ENCODE measurements at places on chromosomes 1 and 21.

DNA sequence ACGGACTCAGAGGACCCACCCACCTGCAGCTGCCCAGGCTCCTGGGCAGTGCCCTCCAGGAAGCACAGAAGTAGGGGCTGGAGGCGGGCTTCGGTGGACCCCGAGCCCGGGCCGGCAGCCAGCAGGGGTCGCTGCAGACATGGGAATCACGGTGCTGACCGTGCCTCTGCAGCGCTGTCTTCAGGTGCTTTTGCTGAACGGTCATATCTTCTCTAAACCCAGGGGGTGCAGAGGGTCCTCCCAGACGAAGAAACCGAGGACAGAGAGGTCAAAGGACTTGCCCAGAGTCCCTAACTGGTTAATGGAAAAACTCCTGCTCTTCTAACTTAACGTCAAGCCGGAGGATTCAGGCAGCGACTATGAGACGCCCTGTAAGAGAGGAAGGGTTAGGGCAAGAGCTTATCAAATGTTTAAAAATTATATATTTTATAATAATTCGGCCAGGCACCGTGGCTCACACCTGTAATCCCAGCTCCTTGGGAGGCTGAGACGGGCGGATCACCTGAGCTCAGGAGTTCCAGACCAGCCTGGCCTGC is 21.5 kb upstream of the LEFTY2 start:
- DNase-seq: no peak

DNA sequence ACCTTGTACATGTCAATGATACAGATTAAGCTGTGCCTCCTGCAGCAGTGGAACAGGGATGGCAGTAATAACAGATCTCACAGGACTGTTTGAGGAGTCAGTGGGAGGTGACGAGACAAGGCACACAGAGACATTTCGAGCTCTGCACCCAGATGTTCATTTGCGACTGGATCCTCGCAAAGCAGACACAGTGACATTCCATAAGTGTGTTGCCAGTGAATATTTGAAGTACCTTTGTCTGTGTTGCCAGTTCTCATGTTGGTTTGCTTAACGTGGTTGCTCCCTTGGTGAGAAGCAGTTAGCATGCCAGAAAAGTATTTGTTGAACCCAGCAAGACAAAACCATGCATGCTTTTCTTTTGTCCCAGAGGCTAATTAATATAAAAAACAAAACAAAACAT is 67.0 kb downstream of the NID1 start:
- no peak for DNase-seq

DNA sequence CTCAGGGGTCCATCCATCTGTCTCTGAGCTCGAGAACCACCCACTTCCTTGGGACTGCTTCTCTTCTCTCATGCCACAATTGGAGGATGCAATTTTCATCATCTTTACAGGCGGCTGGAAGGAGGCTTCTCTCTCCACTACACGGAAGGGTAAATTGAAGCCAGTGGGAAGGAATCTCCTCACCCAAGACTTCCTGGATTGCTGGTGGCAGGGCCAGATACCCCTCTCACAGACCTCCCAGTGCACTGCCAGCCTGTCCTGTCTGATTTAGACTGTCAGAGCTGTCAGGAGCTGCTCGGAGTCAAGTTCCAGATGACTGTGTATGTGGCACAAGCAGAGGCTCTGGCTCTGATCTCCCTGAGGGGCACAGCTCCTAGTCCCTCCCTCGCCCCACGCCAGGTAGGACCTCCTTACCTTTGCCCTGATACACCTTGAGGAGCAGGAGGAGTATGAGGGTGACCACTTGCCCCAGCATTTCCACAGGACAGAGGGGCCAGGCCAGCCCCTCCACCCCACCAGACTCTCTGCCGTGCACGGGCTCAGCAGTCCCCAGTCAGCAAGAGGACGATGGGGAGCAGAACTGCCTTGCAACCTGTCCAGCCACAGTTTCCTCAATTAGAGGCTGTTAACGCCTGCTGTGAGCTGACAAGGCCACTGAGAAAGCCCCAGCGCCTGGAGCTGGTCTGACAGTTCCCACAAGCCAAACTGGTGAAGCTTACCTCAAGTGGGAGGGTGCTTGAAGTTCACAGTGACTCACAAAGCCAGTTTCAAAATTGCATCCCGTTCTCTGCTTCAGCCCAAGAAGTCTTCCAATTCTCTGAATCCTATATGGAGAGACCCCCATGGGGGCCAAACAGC is at the start of gene CD244:
Gene CD244 (minus strand): TSS at position 685 of the 858 bp plus-strand sequence. CDS start 210 bp downstream, at position 475.
- DNase-seq: no peak

DNA sequence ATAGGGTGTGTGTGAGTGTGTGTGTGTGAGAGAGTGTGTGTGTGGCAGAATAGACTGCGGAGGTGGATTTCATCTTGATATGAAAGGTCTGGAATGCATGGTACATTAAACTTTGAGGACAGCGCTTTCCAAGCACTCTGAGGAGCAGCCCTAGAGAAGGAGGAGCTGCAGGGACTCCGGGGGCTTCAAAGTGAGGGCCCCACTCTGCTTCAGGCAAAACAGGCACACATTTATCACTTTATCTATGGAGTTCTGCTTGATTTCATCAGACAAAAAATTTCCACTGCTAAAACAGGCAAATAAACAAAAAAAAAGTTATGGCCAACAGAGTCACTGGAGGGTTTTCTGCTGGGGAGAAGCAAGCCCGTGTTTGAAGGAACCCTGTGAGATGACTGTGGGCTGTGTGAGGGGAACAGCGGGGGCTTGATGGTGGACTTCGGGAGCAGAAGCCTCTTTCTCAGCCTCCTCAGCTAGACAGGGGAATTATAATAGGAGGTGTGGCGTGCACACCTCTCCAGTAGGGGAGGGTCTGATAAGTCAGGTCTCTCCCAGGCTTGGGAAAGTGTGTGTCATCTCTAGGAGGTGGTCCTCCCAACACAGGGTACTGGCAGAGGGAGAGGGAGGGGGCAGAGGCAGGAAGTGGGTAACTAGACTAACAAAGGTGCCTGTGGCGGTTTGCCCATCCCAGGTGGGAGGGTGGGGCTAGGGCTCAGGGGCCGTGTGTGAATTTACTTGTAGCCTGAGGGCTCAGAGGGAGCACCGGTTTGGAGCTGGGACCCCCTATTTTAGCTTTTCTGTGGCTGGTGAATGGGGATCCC is 18.3 kb upstream of the HDAC1 start:
- DNase-seq: no peak

GRCh38 chr1:85421179-85421578 is 43.8 kb downstream of the DDAH1 start:
- no peak for DNase-seq

DNA sequence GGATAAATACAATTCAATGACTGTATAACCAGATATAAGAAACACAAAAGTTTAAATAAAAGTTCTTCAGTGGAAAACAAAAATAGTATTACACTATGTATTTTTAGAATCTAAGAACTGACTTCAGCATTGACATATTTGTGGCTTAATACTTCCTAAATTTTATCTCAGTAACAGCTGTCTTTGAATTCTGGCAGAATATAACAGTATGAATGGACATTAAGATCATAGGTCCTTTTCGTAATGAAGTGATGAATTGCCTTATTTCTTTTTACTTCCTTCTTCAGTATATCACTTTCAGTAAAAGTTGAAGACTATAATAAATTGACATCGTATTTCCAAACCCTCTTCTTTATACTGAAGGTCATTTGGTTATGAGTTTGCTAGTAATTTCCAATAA is 1030.0 kb downstream of the MRPL39 start:
- DNase-seq: no peak

GRCh38 chr1:108865316-108865910 is 8.5 kb upstream of the AKNAD1 start:
- no peak for DNase-seq

DNA sequence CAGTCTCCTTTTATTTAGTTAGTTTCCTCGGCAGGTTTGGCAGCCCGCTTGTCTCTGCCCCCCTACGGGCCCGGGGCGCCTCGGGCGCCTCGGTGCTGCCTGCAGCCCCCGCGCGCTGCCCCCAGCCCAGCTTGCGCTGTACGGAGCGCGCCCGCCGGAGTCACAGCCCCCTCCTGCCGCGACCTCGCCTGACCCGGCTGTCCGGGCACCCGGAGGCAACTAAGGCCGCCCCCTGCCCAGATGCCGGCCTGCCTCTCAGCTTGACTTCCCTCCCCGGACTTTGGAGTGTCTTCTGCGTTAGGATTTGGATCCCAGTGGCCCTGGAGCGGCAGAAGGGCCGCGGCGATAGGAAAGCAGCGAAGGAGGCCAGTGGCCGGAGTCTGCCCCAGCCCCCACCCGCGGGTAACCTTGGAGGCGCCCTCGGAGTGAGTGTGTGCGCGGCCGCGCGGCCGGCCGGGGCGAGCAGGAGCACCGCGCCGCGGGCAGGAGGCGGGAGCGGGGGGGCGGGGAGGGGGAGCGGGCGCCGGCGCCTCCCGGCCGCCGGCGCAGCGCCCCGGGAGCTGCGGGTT is 7.6 kb downstream of the CDKN2C start:
- no peak for DNase-seq

- DNase-seq: no peak
Observed at GRCh38 chr1:9294910-9295636, 2.4 kb downstream of the SPSB1 start.

DNA sequence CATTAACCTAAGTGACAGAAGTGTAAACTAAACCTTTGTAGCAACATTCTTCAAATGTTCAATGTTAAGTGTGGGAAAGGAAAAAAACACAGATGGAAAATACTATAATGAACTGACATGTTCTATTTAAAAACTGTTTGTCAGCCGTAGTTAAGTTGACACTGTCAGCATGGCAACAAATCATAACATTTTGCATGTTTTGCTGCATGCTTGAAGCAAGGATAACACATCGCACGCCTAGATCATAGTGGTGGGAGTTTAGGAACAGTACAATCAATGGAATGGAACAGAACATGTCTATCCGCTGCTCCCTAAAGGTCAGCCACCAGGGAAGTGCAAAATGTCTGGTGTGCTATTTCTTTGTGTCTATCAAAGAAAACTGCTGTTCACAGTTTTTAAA is 62.5 kb upstream of the ESRRG start:
- DNase-seq: no peak

- no peak for DNase-seq
Observed at GRCh38 chr1:212667223-212668139, 32.2 kb downstream of the BATF3 start.

GRCh38 chr1:117919376-117919775 is 10.0 kb downstream of the GDAP2 start:
- no peak for DNase-seq

GRCh38 chr1:109902204-109902985 is 8.3 kb upstream of the CSF1 start:
- no peak for DNase-seq

DNA sequence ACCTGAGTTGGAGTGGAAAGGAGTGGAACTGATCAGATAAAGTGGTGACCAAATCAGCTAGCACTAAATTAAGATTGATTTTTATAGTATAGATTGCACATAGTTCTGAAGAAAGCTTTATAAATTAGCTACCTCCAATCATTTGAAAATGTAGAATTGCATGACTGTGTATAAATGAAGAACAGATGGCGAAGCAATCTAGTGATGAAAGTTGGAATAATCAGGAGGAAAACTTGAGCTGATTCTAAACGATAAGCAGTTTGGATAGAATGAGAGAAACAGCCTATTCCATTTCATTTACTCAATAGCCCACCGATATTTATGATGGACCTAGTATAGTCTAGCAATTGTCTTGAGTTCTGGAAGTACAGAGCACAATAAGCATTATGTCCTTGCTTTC is 661.5 kb downstream of the PLA2G4A start:
- no peak for DNase-seq

GRCh38 chr1:191971447-191971846 is 186.8 kb upstream of the RGS18 start:
- DNase-seq: no peak

- no peak for DNase-seq
Observed at GRCh38 chr1:241848686-241849344, 811 bp downstream of the EXO1 start.

GRCh38 chr1:226671277-226671676 is 67.8 kb downstream of the ITPKB start:
- no peak for DNase-seq

GRCh38 chr1:227915564-227916553 is 31.9 kb downstream of the WNT9A start:
- DNase-seq: no peak

DNA sequence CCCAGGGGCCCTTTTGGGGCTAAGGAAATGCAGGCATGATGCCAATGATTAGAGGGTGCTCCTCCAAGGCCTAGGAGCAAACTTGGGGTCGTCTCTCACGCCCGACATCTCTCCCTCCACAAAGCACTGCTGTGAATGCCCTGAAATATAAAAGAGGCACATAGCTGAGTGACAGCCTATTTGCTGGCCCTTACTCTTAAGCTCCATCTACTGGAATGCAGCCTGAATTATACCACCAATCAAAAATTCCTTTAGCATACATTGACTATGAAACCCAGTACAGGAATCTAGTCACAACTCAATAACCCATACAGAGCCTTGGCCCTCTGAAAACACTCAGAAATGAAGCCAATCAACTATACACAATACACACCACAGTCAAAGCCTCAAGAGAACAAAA is 105.5 kb downstream of the LRIG2 start:
- no peak for DNase-seq

GRCh38 chr1:24501371-24502064 is 1.1 kb upstream of the RCAN3 start:
- DNase-seq: no peak

DNA sequence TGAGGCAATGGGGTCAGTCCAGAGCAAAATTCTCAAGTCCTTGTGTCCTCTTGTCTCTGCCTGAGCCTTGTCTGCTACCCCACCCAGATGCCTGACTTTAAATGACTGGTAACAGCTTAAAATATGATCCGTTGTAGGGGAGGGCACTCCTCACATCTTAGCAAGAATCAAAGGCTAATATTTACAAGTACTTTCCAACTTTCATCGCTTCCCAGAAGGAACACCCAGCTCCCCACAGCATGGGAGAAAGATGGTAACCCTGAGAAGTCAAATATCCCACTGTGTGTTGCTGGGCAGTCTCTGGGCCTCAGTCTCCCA is 5.2 kb downstream of the ECE1 start:
- DNase-seq: no peak

DNA sequence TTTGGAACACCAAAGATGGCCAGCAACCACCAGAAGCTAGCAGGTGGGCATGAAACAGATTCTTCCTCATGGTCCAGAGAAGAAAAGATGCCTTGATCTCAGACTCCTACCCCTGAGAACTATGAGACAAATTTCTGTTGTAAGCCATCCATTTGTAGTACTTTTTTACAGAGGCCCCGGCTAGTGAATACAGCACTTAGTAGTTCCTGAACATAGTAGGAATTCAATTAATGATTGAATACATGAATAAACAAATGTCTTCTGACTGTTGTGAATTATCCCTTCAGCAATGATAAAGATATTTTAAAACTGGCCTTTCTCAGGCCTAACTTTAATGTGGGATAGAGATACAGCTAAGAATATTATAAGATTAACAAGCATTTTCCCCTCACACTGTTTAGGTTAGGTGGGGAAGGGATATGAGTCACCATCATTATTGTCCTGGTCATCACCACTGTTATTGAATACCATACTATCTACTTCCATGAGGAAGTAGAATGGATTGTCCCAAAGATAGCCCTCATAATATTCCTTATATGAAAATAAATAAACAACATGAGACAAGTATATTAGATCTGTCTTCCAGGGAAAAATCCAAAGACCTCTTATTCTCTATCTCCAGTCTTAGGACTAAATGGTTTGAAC is 51.4 kb downstream of the ADCY10 start:
- no peak for DNase-seq

- DNase-seq: no peak
Observed at GRCh38 chr1:209485167-209485566, 98.3 kb upstream of the CAMK1G start.

- DNase-seq: no peak
Observed at GRCh38 chr1:89989799-89990198, 5.1 kb upstream of the ZNF326 start.

Data from hypothalamus (tissue), 51 donors.